ENCODE measurements at places on chromosomes 5 and 9. TPM values are rescaled to one million over a fixed set of nuclear protein-coding genes. Genes with fewer than 3 reads are reported as not detected.

GRCh38 chr5:19866090-19866450 lies 121.9 kb downstream of the CDH18 start:
- DNase-seq: no peak

- no peak for DNase-seq
Observed at GRCh38 chr9:108511307-108511706, 344.5 kb downstream of the ACTL7B start.

GRCh38 chr9:38259519-38260218 lies 132.8 kb upstream of the ALDH1B1 start:
- DNase-seq: no peak

DNA sequence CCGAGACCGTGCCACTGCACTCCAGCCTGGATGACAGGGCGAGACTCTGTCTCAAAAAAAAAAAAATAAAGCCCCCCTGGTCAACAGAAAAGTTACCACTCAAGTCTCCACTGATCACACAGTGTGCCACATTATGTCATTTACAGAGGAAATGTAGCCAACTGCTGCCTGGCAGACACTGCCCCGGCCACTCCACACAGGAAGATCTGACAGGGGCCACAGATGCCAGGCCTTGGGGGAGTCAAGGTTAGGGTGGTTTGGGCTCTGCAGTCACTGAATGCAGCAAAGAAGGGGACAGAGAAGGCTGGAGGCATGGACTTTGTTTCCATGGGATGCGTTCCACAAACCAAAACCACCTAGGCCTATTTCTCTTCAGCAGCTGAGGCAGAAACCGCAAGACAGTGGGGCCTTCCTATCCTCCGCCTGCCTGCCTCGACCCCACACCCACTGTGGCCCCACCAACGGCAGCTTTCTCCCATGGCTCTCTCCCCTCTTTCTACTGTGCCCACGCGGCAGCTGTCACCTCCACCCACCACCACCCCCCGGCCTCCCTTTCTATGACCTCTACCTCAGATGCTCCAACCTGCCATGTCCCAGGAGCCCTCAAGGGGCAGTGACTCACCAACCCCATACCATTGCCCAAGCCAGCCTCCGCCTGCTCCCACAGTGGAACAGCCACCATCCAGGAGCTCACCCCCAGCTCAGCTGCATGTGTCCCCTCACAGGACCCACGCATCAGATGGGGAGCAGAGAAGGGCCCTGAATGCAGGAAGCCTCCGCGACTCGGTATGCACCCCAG lies 12.4 kb downstream of the IPPK start:
- no peak for DNase-seq

GRCh38 chr9:1416261-1416660 lies 366.1 kb downstream of the DMRT2 start:
- DNase-seq: no peak

- DNase-seq: no peak
Observed at GRCh38 chr9:133035669-133036068, 4.9 kb downstream of the GTF3C5 start.

DNA sequence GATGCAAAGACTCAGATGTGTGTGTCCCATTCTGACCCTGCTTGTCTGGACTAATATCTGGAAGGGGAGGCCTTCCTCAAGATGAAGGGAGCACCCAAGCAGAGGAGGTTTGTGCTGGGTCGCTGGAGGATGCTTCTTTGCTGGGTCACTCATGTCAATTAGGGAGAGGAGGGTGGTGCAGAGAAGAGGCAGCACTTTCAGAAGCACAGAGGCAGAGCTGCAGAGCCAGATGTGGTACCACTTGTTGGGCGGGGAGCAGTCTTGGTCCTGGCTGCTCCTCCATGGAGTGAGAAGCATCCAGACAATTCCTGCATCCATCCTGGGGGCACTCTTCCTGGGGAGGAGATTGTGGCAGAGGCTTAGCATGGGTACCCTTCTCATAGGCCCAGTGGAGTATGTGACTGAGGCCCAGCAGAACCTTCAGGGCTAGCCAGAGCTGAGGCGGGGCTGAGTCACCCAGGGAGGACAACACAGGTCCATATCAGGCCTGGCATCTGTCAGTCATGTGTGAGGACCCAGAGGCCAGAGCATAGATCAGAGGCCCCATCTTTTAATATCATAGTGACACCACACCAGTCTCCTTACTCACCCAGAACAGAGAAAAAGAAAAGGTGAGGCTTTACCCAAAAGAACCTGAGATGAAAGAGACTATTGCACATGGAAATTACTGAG lies 59.8 kb downstream of the TNFSF15 start:
- DNase-seq: no peak

IGFBPL1 gene
- not detected for total RNA-seq
